ENCODE measurements at places on chromosomes 3 and 15. TPM values are rescaled to one million over a fixed set of nuclear protein-coding genes. Genes with fewer than 3 reads are reported as not detected.
A peak's percentile ranks its signal among the peaks of the same experiment; 100 is the strongest.

DNA sequence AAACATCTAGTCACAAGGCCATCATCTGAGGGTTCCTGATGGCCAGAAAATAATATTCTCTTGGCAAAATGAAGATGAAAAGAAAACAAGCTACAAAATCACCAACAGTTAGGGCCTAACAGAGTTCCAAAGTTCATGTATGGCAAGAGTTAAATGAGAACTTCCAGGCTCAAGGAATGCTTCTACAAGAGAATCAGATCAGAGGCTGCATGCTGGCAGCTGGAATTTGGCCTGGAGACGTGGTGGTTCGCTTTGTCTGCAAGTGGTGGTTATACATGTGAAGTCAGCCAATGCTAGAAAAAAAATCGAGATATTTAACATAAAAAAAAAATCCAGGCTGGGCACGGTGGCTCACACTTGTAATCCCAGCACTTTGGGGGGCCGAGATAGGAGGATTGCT is 5.6 kb downstream of the SIAH2 start:
- no peak for DNase-seq

GRCh38 chr15:51380999-51381806 is 39.7 kb downstream of the GLDN start:
- DNase-seq: peak; percentile 72

- DNase-seq: no peak
These were observed 235.8 kb downstream of the RAP2B start for GRCh38 chr3:153397794-153398193.

GRCh38 chr15:90097475-90097874 is 4.8 kb downstream of the IDH2 start:
- DNase-seq: no peak

DNA sequence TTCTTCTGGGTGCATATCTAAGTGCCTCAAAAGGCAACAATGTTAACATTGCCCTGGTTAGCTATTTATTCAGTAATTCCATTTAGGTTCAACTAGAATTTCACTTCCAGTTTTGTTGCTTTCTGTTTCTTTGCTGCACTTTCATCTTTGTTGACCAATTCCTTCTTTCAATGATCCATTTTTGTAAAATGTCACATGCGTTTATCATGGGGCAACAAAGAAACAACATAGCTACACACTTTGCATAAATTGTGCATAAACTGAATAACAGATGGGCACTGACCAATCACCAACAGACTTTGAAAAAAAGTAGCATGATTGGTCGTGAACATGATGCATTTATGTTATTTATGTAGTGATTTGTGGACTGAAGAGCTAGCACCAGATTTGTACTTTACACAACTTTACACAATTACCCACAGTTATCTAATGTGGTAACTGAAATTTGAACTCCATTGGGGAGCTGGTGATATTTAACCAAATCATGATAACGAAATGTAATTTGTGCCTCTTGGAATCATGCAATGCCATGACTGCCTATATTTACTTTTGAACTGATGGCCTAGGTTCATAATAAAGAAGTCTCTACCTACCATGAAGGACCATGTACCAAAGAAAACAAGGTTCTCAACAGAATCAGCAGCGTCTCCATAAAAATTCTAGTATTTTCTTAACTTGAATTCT is 7.1 kb upstream of the CPOX start:
- DNase-seq: no peak

GRCh38 chr3:97935842-97936241 is 36.4 kb downstream of the RIOX2 start:
- DNase-seq: no peak

GRCh38 chr3:184338511-184338945 is 1.1 kb downstream of the FAM131A start:
- peak; percentile 93 for DNase-seq

DNA sequence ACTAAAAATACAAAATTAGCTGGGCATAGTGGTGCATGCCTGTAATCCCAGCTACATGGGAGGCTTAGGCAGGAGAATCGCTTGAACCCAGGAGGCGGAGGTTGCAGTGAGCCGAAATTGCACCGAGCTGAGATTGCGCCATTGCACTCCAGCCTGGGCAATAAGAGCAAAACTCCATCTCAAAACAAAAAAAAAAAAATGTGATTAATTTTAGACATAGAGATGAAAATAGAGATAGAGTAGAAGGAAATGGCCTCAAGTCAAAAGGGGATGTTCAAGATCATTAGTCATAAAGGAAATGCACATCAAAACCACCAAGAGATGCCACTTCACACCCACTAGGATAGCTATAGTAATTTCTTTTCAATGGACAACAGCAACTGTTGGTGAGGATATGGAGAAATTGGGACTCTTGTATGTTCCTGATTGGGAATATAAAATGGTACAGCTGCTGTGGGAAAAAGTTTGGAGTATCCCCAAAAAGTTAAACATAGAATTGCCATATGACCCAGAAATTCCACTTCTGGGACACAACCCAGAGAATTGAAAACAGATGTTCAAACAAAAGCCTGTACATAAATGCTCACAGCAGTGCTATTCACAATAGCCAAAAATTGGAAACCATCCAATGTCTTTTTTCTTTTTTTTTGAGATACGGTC is 55.4 kb downstream of the ABHD2 start:
- DNase-seq: no peak

DNA sequence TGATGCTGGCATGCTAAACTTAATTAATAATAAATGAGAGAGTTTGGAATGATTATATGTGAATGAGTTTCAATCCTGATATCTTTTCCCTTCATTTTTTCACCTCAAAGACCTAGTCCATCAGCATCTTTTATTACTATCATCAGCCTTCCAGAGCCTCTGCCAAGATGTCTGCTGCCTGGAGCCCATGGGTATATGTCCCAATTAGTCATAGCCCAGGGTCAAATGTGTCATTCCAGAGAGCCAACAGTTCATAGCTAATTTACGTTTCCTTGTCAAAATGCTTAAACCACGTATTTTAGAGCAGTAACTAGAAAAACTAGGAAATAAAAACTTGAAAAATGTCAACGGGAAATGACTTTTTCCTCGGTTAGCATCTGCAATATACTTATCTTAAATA is 457.9 kb downstream of the SI start:
- no peak for DNase-seq

- DNase-seq: no peak
These were observed 30.2 kb upstream of the FURIN start for GRCh38 chr15:90838139-90838538.

The MUC13 gene
- total RNA-seq: not detected

The CA12 gene
- total RNA-seq: 0.68 TPM

The ANKRD63 gene
- 0.26 TPM for total RNA-seq

The MTFMT gene
- 13.2 TPM for total RNA-seq

The LRRC28 gene
- 15.0 TPM for total RNA-seq

The CCR3 gene
- not detected for total RNA-seq

The HGD gene
- total RNA-seq: not detected

The CHRNA5 gene
- total RNA-seq: 21.6 TPM

The FSIP1 gene
- total RNA-seq: 0.64 TPM

Measured in H9 (cell line).